Lung (tissue), 17 donors: ENCODE measurements at places on chromosomes 3 and 15.
A peak's percentile ranks its signal among the peaks of the same experiment; 100 is the strongest.

DNA sequence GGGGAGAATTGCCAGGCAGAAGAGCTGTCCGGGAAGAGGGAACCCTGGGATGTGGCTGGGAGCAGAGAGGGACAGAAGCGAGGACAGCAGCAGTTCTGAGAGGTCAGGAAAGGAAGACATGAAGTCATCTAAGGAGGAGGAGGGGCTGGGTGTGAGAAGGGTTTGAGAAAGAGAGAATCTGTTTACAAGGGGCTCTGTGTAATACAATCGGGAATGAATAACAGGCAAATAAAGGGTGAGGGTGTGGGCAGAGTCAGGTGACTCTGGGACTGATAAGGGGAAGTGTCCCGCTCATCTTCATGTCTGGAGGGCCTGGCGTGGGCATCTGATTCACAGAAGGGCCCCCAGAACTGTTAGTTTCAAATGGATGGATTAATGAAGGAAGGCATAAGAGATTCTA is 191.3 kb downstream of the XXYLT1 start:
- no peak for DNase-seq

DNA sequence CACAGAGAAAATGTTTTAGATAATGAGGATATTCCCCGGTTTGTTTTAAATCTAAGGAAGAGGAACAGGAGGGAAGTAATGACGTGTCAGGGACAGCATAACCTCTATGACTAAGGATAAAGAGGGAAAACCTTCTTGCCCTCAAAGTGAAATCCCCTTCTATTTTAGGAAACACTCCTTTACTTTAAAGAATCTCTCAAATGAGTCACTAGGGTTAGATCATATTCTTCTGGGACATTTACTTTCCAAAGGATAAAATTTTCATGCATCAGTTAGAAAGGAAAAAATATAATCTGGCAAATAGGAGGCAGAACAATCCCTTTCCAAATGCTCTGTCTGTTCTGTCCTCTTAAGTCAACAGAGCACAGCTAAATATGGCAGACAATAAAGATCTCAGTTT is 43.2 kb upstream of the UBE2E2 start:
- DNase-seq, result no peak

DNA sequence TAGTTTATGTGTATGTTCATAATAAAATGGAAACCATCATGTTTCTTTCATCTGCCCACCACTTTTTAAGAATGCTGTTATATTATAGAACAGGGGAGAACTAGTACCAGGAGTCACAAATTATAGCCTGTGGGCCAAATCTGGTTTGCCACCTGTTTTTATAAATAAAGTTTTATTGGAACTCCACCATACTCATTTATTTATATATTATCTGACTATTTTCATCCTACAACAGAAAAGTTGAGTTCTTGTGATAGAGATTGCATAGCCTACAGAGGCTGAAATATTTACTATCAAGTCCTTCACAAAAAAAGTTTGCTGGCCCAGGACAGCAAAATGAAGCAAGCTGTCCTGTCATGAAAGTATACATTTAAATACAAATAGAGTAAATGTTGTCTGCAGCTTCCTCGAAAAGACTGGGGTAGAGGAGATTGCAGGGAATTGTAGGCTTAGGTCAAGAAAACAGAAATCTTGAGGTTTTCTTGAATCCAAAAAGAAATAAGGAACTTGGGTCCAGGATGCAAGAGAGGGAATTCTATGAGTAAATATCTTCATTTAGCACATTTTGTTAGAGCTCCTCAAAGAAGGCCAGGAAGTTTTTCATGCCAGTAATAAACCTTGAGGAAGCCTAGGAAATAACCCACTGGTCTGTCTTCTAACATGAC is 41.1 kb downstream of the FILIP1L start:
- no peak for DNase-seq

DNA sequence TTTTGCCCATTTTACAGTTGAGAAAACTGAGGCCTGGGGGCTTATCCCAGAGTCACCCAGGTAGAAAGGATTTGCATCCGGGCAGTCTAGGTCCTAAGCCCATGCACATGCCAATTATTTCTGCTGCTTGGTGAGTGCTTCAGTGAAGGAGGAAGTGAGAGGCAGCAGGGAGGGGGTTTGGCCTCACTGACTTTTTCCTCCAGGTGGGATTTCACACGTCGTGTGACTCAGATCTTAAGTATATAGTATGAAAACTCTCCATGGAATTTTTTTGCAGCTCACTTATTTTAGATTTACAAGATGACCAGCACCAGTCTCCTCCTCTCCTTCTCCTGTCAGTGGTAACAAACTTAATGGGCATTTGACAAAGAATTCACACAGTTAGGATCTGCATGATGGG is 4.6 kb downstream of the ITGA11 start:
- DNase-seq, result no peak

GRCh38 chr15:55715355-55716076 is 27.4 kb downstream of the PRTG start:
- no peak for DNase-seq

GRCh38 chr3:159910991-159911663 is 77.5 kb upstream of the IL12A start:
- DNase-seq, result no peak

- no peak for DNase-seq
Observed at GRCh38 chr3:126435456-126436315, 40.0 kb downstream of the ZXDC start.

- no peak for DNase-seq
Observed at GRCh38 chr3:54358316-54358715, 236.0 kb downstream of the CACNA2D3 start.

DNA sequence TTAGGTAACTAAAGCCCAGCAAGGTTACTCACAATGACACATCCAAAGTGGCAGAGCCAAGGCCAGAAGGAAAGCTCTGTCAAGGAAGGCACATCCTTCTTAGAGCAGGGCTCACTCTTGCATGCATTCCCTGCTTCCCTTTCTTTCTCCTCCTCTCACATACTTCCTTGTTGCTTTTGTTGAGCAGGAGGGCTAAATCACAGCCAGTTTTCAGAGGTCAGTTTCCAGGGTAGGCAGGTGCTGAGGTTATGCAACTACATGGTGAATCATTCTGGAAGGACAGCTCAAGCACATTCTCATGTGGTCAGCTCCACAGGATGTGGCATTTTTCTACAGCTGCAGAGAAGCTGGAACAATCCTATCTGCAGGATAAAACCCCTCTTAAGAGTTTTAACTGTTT is 275.6 kb downstream of the ZNF621 start:
- DNase-seq, result peak; percentile 6

DNA sequence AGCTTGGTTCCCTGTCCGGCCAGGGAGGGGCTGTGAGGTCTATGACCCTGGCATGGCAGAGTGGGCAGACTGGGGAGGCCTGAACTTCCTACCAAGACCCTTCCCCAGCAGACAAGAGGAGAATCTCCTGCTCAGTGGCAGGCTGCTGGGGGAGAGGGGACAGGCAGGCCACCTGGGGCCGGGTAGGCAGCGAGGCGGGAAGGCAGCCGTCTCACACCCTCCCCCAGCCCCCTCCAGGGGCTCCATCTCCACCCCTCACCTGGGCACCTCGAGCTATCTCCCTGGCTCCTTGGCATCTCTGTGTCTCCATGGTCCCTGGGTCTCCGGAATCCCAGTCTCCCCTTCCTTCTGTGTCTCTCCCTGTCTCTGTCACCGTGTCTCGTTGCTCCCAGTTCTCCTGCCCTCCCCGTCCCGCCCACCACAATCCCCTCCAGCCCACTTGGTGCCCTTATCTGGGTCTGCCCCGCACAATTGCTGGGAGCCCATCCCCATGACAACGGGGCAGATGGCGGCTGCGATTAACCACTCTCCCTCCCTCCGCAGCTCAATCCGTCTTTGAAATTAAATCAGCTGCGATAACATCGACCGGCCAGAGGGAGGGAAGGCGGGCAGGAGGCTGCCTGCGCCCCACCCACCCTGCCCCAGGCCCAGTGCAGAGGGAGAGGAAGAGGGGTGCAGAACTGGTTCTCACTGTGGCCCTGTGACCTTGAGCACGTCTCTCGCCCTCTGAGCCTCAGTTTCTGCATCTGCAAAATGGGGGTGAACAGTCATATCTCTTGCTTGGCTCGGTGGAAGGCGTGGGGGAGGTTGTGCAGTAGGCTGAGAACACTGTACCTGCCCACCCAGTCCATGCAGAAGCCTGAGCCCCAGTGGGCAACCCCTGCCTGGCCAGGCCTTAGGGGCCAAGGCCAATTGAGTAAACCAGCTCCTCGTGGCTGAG is 9.6 kb downstream of the DNAJB8 start:
- peak; percentile 31 for DNase-seq

DNA sequence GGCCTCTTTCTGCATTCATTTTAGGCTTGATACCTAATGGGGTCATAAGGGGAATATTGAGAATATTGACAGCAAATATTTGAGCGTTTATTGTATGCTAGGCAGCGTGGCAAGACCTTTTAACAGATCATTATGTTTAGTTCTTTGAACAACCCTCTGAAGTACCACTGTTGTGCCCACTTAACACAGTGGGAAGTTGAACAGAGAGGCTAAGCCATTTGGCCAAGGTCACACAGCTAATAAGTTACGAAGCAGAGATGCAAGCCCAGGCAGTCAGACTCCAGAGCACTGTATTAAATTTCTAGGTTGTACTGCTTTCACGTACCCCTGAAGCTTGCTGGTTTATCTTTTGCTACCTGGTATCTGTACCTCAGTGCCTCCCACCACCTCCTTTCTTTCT is 1.1 kb downstream of the RAB7A start:
- DNase-seq, result no peak

DNA sequence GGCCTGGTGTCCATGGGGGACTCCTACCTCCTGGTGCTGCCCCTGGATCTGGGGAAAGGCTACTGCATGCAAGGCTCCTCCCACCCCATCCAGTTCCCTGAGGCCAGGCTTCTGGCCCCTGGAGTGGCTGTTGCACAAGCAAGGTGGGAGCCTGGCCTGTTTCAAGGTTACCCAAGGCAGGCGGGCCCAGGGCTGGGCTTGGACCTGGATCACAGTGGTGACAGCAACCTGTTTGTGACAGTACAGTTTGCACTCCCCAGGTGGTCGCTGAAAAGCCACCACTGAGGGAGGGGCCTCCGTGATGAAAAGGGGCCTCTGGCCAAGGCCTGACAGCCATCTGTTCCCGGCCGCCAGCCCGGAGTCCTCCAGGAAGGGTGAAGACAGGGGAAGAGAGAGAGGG is 14.4 kb upstream of the KY start:
- DNase-seq, result peak; percentile 2
